ENCODE measurements at places on chromosomes 11 and 22. TPM values are rescaled to one million over a fixed set of nuclear protein-coding genes. Genes with fewer than 3 reads are reported as not detected.

HSPB2 gene
- 0.80 TPM for total RNA-seq

- DNase-seq: peak; percentile 93
Measured at GRCh38 chr22:32020117-32020516, 22.9 kb upstream of the SLC5A1 start.

DNA sequence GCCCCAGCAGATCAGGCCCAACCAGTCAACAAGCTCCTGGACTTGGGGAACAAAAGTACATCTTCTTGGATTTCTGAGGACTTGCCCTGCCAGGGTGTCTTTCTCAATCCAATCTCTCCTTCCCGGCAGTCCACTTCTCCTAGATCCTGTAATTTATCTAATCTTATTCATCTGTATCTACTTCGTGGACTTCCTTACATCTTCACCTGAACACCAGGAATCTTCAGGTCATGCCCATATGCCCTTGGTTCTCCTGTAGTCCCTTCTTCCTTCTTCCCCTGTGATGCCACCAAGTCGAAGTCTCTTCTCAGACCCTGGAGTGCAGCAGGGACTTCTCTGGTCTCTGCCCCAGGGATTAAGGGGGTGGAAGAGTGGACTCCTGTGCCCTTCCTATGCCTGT lies 100.3 kb downstream of the ZNF280B start:
- DNase-seq: no peak

DNA sequence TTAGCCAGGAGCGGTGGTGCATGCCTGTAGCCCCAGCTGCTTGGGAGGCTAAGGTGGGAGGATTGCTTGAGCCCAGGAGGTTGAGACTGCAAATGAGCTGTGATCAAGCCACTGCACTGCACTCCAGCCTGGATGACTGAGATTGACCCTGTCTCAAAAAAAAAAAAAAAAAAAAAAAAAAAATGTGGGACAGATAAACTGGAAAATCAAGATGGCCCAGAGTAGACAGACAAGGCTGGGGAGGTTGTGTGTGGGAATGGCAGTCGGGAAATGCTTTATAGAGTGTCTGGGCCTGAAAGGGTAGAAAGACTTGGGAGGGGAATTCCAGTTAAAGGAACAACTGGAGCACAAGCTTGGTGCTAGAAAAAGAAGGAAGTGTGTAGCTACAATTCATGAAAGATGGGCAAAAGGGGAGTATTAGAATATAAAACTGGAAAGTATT lies 18.2 kb upstream of the WDR74 start:
- peak; percentile 49 for DNase-seq

DNA sequence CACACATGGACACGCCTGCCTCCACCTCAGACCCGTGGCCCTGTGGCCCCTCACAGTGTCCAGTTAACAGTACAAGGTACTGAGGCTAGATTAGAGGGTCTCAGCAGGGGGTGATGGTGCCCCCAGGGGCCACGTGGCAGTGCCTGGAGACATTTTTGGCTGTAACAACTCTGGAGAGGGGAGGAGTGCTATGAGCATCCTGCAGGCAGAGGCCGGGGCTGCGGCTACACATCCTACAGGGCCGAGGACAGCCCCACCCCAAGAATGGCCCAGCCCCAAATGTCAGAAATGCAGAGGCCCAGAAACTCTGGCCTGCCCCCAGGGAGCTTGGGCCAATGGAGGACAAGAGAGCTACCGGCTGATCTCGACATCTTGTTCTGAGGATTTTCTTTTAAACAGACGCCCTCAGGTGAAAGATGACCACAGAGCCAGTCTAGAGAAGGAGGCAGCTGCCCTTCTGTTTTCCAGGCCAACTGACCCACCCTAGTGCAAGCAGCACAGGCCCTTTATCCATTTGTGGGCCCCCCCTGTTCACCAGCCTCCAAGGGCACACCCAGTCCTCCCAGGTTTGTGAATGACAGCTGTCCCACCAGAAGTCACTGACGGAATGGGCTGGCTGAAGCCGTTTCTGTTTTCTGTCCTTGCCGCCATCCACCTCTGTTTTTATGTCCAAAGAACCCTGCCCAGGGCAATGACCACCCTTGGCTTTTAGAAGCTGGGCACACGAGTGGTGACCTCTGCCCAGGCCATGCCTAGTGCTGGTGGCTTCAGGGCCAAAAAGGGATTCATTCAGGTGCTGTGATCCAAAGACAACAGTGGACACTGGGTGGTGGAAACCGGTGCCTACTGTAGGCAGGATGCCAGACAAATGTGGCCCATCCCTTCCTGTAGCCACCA lies 85.2 kb upstream of the LINC01488 start:
- no peak for DNase-seq

DNA sequence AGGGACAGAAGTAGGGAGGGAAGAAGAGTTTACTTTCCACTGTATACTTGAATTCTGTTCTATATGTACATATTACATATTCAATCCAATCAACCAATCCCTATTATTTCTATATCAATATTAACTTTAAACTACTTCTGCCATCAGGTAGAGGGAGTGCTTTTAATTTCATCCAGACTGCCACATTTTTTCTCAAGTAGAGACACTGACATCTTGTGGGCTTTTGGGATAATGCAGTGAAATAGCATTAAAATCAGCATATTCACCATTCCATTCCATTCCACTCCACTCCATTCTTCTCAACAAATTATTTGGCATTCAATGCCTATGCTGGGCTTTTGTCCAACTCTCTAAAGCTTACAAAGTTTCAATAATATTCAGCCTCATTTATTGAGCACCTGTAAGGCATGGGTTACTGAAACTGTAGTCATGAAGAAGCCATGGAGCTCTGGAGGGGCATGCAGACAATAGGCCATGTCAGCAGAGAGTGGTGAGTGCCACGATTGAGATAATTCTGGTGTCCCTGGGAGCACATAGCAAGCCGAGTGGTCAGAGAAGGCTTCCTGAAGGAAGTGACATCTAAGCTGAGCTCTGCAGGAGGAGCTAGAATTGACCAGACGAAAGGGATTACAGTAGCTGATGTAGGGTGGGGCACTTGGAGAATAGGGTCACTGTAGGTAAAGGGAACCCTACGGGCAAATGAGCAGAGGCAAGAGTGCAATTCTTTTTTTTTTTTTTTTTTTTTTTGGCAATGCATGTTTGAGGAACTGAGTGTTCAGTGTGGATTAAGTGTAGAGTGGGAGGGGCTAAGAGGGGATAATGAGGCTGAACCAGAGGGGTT lies 12.8 kb upstream of the CLPB start:
- peak; percentile 74 for DNase-seq

GRCh38 chr11:26834601-26835000 lies 112.7 kb upstream of the SLC5A12 start:
- no peak for DNase-seq

DNA sequence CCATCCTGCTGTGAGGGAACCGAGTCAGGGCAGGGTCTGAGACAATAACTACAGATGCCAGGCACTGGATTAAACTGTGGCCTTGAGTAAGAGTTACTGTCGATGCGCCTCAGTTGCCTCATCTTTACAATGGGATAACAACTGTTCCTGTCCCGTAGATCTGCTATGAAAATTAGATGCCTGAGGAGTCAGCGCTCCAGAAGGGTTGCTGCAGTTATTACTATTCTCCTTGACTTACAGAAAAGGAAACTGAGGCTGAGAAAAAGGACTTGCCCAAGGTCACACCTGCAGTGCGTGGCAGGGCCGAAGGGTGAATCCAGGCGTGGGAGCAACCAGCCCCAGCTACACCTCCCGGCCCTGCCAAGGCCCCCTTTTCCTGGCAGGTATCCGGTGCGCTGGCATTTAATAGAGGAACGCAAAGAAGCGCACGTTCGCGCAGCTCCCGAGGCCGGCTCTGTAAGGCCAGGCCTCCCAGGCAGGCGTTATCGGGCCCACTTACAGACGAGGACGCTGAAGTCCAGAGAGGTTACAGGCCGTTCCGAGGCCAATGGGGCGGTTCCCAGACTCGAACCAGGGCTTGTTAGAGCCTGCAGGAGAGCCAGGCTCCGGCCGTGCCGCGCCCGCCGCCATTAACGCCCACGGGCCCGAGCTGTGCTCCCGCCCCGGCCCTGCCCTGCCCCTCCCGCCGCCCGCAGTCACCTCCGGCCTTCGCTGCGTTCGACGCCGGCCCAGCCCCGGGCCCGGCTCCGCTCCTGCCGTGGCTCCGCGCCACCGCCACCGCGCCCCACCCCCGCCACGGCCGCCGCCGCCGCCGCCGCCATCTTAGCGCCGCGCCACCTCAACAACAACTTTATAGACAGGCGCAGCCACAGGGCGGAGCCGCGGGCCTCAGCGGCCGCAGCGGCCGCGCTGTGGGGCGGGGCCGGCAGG lies at the start of gene C11orf68:
TSS of gene C11orf68 (minus strand) at position 852 of the 930 bp plus-strand sequence. CDS start at position 821, 31 bp downstream.
- DNase-seq: no peak

DNA sequence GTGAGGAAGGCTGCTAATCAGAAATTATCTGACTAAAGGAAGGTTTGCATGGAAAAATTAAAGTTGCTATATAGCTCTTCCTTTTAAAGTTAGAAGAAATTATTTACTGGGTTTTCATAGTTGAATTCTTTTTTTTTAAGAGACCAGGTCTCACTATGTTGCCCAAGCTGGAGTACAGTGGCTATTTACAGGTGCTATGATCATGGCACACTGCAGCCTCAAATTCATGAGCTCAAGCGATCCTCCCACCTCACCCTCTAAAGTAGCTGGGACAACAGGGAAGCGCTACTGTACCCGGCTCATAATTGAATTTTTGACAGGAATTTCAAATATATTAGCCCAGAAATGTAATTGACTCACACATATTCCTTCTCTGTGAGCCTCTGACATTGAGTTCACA lies 3.9 kb downstream of the MSANTD2 start:
- no peak for DNase-seq

DNA sequence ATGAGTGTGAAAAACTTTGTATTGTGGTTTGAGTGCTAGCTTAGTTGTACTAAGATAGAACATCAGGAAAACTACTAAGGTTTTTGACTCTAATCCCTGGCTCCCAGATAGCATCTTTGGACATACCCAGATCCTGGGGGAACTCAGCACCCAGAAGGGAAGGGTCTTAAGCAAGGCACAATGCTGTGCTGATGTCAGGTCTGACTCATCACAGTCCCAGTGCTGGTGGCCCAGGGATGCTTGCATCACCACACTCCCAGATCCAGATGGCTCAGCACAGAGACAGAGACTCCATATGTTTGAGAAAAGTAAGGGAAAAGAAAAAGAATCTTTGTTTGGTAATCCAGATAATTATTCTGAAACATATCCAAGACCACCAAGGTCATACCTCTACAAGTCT lies 18.3 kb upstream of the OR56A3 start:
- DNase-seq: no peak

MEI1 gene
- 0.55 TPM for total RNA-seq

OR56A5 gene
- not detected for total RNA-seq

GRCh38 chr22:49838771-49839717 lies 11.4 kb upstream of the BRD1 start:
- DNase-seq: no peak

OR8D4 gene
- not detected for total RNA-seq

DNA sequence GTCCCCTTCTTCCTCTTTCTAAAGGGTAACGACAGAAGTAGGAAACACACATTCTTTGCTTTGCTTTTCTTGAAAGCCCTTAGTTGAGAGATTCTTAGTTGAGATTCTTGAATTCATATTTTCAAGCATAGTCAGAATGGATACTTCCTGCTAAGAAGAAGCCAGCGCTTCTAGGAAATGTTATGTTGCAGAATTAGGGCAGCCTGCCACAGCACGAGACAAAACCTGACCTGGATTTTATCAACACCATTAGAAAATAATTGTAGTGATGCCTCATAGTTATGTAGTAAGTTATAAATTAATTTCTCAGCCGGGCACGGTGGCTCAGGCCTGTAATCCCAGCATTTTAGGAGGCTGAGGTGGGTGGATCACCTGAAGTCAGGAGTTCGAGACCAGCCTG lies 37.9 kb upstream of the NUP160 start:
- peak; percentile 68 for DNase-seq

GRCh38 chr11:121777056-121777455 lies 324.3 kb upstream of the SORL1-AS1 start:
- no peak for DNase-seq

- DNase-seq: no peak
Measured at GRCh38 chr11:3166268-3167142, 1.4 kb upstream of the OSBPL5 start.

DNA sequence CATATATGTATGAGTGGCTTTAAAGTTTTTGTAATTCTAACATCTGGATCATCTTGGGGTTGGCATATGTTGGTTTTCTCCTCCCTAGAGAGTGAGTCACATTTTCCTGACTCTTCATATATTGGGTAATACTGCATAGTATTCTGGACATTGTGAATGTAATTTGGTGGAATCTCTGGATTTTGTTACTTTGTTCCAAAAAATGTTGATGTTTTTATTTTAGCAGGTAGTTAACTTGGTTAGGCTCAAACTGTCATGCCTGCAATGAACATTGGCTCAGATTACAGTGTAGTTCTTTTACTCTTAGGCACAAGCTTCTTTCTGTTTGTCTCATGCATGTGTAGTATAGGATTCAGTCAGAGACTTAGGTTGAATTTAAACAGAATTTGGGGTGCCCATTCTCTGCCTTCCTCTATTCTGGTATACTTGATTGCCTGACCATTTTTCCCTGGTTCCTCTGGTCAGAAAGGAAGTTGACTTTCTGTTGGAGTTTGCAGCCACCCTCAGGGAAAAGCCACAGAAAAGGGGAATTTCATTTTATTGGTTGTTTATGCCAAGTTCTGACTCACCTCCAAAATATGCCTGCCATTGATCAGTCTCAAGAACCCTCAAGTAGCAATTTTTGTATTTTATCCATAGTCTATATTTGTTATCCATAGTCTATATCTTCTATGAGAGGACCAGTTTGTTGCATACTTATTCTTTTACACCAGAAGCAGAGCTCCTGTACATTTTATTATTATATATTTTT lies 151.7 kb downstream of the UVRAG start:
- DNase-seq: no peak

EML3 gene
- total RNA-seq: 83.2 TPM

ANKK1 gene
- not detected for total RNA-seq

Data from PC-9 (cell line).